ENCODE measurements at places on chromosomes 1 and 21.

GRCh38 chr1:210565306-210565705 is 236.6 kb downstream of the HHAT start:
- no peak for DNase-seq

GRCh38 chr1:157460381-157460780 is 91.9 kb downstream of the FCRL5 start:
- DNase-seq, result no peak

- DNase-seq, result no peak
Observed at GRCh38 chr1:16122916-16123315, 33.0 kb downstream of the EPHA2 start.

DNA sequence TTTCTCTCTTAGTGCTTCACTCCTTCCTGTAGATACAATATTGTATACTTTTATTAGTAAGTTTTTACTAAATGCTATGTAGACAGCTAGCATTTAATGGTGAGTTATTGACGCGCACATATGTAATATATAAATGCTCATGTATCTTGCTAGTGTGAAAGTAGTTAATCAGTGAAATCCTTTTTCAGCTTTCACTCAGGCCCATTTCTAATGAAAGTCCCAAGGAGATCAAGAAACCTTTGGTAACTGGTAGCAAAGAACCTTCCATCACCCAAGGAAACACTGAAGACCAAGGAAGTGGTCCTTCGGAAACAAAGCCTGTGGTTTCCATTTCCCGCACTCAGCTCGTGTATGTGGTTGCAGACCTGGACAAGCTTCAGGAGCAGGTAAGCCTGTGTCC is 27.2 kb downstream of the AGT start:
- DNase-seq, result no peak

- DNase-seq, result peak; percentile 35
Observed at GRCh38 chr1:186511761-186512637, 51.1 kb upstream of the PDC start.

DNA sequence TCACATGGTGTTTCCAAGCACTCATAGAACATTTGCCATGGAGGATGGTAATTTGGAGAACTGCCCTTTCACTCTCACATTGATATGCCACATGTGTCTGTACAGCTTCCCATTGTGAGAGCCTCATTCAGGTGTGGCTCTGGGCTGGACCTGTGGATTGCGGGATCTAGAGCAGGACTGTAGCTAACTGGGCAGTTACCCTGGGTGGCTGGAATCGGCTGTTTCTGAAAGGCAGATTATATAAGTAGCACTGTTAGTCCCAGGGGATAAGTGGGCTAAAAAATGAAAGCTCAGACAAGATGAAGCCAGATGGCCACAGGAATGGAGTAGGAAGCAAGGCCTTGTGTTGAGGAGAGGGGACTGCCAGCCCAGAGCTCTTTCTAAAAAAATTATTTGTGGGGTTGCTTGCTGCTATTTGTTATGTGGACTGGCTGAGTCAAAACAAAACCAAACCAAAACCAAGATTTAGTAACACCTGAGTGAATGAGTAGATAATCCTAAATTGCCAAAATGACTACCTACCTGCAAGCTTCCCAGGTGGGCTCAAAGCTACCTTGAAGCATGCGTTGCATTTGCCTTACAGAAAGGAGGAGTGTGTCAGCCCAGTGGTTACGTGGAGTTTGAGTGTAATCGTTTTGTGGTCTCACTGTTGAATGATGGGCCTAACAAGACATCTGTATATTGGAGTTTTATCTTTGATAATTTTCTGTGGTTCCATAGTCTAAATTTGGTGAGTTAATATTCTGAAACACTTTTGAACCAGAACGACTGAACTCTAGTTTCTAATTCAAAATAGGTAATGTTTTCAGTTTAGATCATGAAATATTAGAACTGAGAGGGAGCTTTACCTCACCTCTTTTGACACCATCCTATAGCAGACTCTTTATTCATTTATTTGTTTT is 58.0 kb downstream of the SDCCAG8 start:
- DNase-seq, result no peak

Data from Kasumi-1 (cell line).